ENCODE measurements at places on chromosomes 7 and 10.

GRCh38 chr7:5795752-5796475, 14.5 kb upstream of the RNF216 start:
- DNase-seq = no peak

GRCh38 chr10:35492386-35493195, 112.5 kb upstream of the GJD4 start:
- DNase-seq = no peak

DNA sequence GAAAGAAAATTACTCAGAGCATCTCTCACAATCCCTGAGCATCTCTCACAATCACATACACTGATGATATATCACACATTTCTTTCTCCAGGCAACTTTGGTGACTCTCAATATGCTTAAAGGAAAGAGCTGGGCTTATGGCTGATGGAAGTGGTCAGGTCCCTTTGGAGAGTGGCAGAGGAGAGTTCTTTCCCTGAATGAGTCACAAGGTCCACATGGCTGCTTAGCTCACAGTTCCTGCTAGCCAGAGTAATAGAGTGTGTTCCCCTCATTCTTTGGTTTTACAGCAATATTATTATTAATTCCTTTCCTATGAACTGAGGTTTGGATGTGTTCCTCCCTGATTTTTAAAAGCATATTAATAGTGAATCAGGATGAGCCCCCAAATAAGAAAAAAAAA, 287.4 kb downstream of the C7orf25 start:
- no peak for DNase-seq

GRCh38 chr7:8109196-8110022, 140.8 kb downstream of the GLCCI1 start:
- DNase-seq = no peak

DNA sequence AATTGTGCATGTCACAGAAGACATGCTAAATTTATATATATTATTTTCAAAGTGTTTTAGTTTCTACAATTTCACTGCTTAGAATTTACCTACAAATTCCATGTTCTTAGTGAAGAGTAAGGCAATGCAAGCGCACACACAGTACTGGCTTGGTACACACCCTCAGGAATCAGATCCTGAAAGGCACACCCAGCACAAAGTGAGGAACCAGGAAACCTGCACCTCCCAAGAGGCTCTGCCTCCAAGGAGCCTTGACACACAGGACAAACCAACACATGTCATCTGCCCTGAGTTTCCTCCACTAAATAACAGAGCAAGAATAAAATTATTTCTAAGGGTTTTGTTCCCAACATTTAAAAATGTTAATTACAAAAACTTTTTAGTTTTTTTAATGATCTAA, 156.2 kb downstream of the PARD3 start:
- DNase-seq = no peak

DNA sequence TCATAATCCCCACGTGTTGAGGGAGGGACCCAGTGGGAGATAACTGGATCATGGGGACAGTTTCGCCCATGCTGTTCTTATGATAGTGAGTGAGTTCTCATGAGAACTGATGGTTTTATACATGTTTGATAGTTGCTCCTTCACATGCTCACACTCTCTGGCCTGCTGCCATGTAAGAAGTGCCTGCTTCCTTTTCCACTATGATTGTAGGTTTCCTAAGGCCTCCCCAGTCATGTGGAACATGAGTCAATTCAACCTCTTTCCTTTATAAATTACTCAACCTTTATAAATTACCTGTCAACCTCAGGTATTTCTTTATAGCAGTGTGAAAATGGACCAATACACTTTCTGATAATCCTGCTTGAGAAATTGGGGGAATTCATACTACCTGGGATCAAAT, 80.2 kb downstream of the ZNF37A start:
- no peak for DNase-seq

DNA sequence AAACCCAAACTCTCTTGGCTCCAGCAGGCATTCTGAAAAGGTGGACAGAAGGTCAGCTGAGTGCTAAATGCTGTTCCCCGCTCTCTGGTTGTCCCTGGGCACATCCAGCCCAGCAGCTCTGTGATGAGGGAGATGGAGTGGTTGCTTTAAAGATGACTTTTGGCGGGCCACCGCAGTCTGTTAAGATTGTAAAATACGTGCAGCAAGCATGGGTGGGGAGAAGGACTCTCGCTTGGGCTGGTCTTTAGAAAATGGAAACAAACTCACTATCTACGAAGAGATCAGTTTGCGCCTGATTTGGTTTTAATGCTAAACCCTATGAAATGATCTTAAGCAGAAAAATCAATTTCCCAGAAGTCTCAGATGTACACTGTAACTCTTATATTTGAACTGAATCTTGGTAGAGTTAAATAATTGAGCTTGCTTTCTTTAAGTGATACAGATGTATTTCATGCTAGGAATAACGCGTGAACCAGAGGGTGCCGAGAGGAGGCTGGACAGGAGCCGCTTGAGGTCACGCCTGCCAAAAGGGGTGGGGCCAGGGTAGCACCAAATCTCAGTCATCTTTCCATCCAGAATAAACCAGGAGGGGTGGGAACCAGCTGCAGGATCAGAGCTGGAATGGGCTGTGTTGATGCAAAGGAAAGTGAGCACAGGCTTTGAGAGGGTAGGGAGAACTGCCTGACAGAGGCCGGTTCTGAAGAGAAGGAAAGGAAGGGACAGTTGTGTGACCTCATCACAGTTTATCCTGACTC, 170.2 kb upstream of the MKI67 start:
- no peak for DNase-seq

GRCh38 chr10:132410779-132411532, 14.0 kb downstream of the PWWP2B start:
- no peak for DNase-seq

DNA sequence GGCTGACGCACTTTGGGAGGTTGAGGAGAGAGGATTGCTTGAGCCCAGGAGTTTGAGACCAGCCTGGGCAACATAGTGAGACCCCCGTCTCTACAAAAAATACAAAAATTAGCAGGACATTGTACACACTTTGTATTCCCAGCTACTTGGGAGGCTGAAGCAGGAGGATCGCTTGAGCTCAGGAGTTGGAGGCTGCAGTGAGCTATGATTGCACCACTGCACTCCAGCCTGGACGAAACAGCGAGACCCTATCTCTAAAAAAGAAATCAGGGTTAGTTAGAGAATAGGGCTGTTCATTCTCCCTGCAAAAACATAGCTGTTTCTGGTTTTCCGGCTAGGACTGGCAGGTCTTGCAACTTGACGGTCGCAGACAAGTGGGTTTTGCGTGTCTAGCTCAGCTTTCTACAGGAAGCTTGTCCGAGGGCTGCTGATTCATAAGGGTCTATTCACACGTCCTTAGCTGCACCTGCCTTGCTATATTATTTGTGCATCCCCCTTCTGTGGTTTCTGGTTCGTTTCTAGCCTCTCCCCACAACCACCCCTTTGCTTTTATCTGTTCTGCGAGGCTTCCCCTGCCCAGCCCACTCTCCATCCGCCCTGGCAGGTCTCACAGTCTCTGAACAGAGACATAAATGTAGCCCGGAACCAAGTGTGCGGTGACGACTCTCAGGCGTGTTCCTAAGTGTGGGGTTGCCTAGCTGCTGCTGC, 10.7 kb downstream of the AMZ1 start:
- peak; percentile 27 for DNase-seq

GRCh38 chr7:8044761-8045430, 76.3 kb downstream of the GLCCI1 start:
- no peak for DNase-seq

DNA sequence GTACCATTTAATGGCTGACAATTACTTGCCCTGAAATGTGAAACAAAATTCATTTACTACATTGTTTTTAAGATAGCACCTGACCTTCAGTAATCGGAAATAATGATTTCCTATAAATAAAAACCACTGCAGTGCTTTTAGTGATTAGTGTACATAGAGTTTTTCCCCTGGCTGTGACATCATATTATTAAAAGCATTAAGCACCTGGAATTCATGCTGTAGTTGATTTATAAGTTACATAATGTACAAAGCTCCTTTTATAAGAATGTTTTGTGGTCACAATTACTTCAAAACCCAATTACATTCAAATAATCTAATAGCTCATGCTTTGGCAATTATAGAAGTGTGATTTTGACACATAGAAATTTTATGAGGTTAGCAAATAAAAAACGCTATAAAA, 44.3 kb upstream of the EIF4H start:
- DNase-seq = no peak

DNA sequence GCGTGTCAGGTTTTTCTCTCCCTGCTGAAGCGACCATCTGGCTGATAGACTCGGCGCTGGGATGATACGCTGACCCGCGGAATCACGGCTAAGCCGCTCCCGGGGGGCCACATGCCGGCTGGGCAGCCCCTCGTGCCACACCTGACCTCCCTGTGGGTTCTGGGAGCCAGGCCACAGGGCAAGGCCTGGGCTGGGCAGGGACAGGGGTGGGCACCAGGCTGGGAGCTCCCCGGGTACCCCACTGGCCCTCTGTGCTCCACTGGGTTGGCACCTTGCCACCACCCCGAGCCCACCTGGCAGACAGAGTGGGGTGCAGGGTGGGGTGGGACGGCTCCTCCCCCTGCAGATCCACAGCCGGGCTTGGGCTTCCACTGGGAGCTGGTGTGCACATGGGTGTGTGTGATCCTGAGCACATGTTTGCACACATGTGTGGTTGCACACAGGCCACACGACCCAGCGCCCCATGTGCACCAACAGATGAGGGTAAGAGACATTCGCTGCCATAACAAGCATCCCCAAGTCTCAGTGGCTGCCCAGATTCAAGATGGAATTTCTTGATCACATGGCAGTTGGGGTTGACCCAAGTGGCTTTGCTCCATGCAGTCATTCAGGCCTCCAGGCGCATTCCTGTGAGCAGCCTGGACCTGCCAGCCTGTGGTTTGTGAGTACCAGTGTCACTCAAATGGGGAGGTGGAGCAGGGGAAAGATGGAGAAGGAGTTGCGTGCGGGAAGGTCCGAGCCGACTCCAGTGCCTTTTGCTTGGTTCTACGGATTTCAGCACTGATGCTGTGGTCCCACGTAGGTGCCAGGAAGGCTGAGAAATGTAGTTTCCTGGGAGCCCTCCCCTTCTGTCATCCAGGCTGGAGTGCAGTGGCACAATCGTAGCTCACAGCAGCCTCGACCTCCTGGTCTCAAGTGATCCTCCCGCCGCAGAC, 79.7 kb downstream of the UNCX start:
- DNase-seq = no peak

DNA sequence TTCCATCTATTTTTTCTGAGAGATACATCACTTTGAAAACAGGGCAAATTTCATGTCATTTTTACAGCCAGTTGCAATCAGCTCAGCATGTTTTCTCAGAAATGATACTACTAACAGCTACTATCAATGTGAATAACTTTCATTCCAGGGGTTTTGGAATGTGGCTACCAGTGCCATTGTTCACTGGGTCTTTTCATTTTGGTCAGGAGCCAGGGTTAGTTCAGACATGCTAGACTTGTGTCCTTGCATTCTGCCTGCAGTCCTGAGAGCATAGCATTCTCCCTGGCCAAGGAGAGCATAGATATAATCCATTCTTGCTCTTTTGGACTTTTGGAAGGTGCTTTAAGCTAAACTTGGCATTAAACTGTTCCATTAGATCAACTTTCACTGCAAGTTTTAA, 160.9 kb upstream of the NEBL start:
- no peak for DNase-seq

DNA sequence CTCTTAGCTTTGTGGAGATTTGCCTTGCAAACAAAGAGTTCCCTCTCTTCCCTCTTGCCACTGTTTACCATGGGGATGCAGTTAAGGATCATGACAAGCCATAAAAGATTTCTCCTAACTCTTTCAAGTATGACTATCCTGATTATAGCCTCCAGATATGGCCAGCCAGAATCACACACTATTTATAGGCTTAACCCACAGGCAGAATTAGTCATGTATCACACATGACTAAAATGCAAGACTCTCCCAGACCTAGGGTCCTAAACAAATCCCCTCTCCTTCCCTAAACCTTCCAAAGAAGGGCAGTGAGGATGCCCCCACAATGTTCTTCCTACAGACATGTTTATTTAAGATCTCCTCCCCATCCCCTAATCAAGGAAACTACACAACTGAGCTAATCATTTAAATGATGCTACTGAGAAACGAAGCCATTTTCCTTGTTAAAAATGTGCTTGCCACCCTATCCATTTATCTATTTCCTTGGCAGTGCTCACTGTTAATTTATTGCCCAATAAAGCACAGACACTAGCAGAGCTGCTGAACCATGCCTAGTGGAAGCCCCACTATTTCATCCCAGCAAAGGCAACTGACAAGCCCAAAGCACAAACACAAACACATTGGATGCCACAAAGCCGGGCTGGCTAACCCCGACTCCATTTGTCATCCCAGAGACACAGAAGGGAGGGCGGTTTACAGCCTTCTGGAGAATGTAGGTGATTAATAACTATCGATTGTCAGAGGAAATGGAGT, 363.4 kb downstream of the KCNMA1 start:
- no peak for DNase-seq

DNA sequence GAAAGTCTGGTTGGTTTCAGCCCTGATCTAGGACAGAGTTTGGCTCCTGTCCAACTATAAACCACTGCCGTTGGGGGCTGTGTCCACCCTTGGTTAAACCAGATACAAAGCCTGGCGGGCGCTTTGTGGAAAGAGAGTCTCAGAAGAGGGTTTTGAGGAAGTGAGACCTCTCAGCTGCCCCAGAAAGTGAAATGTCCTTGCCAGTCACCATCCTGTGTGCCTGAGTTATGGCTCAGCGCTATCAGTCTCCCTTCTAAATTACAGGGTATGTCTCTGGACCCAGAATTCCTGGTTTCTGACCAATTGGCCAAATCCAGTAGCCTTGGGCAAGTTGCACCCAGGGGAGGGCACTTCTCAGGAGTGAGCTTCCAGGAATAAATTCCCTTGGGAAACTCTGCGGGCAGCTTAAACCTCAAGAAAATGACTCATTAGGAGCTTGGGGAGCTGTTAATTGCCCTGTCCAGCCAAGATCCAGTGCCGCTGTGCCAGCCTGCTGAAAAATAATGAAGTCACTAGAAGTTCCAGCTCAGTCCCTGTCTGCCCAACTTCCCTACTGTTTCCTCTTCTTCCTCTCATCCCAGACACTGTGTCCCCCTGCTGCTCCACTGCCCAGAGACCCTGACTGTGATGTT, 66.7 kb upstream of the PDZD8 start:
- DNase-seq = no peak

GRCh38 chr7:26305090-26305868, 13.6 kb downstream of the SNX10 start:
- DNase-seq = no peak

GRCh38 chr7:151225948-151226510, 976 bp downstream of the ABCF2 start:
- no peak for DNase-seq

DNA sequence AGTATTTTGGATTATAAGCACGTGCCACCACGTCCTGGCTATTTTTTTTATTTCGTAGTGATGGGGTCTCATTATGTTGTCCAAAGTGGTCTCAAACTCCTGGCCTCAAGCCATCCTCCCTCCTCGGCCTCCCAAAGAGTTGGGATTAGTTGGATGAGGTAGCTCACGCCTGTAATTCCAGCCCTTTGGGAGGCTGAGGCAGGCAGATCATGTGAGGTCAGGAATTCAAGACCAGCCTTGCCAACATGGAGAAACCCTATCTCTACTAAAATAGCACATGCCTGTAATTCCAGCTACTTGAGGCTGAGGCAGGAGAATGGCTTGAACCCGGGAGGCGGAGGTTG, 21.8 kb upstream of the YWHAG start:
- DNase-seq = no peak

GRCh38 chr7:140159497-140159896, 17.3 kb downstream of the KDM7A start:
- DNase-seq = no peak

GRCh38 chr10:12950583-12951128, 50.9 kb downstream of the CCDC3 start:
- no peak for DNase-seq
